ENCODE measurements at places on chromosomes 3 and 15.
A peak's percentile ranks its signal among the peaks of the same experiment; 100 is the strongest.

GRCh38 chr3:38843898-38844297 is 27.9 kb upstream of the SCN10A start:
- DNase-seq, result no peak

- no peak for DNase-seq
These were observed 33.0 kb downstream of the FILIP1L start for GRCh38 chr3:100081311-100081710.

DNA sequence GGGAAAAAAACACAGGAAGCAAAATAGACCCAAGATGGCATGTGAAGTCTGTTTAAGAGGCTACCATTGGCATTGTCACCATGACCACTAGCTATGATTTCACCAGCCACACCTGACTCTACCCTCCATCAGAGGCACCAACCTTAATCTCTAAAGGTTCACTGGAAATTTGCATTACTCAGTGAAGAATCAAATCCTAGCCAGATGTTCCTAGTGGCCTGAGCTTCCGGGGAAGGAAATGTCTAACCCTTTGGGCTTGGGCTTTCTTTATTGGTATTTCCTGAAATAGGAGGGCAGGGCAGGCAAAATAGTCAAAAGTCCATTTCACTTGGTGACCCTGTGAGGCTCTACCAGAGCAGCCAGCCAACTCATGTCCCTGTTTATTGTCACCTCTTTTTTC is 110.9 kb upstream of the PHLDB2 start:
- no peak for DNase-seq

DNA sequence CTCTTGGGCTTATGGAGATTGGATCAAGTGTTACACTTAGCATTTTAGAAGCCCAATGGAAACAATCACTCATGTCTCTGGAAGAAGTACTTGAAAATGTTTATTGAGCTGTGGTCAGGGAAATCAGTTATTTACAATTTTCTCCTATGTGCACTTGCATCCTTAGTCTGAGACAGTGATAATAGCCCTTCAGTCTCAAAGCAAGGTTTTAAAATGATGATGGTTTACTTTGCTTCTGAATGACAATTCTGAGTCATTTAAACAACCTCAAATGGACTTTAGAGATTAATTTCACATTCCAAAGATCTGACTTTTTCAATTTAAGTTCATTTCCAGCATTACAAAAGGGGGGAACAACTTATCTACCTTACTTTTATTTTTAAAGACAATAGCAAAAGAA is 20.1 kb downstream of the TIPARP start:
- no peak for DNase-seq

DNA sequence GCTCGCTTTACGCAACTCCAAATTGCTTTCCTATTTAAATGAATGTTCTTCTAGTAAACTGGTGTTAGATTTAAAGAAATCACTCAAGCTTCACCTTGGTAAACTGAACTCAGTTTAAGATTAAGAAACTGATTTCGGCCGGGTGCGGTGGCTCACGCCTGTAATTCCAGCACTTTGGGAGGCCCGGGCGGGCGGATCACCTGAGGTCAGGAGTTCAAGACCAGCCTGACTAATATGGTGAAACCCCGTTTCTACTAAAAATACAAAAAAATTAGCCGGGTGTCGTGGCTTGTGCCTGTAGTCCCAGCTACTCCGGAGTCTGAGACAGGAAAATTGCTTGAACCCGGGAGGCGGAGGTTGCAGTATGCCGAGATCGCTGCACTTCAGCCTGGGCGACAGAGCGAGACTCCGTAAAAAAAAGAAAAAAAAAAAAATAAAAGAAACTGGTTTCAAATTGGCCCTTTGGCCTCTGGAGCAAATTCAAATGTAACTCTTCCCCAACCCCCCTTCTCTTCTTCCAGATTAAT is 1.7 kb downstream of the SKIL start:
- no peak for DNase-seq

- no peak for DNase-seq
These were observed 20.8 kb upstream of the CCR9 start for GRCh38 chr3:45865563-45865962.

DNA sequence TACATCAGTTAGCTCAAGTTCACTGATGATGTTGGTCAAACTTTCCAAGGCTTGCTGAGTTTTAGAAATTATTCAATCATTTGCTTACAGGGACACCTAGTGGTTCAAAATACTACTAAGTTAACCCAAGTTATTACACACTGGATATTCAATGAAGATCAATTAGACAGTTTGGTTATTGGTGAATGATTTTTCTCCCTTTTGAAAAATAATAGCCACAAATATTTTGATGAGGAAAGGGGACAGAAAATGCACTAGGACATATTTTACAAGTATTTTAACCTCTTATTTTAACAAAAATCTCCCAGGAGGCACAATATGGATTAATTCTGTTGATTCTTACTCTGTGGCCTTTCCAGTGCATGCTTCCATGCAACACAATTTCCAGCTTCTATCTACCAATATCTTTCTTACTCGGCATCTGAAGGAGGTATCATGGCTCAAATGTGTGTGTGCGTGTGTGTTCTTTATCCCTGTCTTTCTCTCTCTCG is 20.1 kb upstream of the GOLGA6L2 start:
- peak; percentile 14 for DNase-seq

DNA sequence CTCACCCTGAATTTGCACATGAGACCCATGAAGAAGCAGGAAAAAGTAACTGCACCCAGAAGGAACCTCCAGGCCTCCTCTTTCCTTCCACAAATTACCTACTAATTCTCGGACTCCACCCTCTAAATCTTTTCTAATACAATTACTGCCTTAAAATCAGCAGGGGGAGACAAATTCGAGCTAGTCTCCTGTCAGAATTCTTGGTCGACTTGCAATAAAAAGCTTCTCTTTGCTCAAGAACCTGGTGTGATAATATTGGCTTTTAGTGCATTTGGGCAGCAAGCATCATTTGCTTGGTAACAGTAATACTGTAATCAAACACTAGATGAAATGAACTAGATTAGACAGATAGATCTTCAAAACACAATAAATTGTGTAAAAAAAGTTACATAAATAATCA is 281.9 kb downstream of the RAP2B start:
- no peak for DNase-seq

DNA sequence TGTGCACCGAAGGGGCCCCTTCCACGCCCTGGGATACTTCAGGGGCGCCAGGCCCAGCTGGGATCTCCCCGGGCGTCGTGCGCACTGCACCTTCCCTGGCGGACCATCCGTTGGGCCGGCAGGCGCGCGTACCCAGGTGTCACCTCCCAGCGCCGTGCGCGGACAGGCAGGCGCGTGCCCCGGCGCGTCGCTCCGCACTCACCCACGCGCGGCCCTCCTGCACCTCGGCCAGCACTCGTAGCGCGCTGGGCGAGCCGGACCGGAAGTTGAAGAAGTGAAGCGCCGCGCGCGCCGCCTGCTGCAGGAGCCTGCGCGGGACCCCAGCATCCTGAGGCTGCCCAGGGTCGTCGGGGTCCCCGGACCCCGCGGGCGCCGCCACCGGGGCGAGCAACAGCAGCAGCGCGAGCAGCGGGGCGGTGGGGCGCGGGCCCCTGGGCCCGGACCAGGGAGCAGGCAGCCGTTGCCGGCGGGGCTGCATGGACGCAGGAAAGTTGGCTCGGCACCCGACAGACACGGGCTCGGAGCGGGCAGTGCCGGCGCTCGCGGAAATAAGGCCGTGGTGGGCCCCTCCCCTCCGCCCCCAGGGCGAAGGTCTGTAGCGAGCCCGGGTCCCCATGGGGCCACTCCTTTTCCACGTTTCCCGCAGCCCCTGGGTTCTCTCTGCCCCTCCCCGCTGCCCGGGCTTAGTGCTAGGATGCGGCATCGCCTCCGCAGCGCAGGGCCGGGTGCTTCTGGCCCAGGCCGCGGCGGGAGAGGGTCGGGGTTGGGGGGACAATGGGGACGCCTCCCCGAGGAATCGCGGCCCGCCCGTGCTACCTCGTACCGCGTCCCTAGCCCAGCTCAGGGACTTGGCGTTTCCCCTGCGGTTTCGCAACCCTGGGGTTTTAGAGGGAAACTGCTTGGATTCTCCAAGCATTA is at the start of gene RARRES1:
TSS of gene RARRES1 (minus strand) at position 520 of the 918 bp plus-strand sequence. CDS start at position 478, 42 bp downstream.
- DNase-seq, result peak; percentile 1

GRCh38 chr3:28777806-28778475 is 429.3 kb upstream of the AZI2 start:
- no peak for DNase-seq

DNA sequence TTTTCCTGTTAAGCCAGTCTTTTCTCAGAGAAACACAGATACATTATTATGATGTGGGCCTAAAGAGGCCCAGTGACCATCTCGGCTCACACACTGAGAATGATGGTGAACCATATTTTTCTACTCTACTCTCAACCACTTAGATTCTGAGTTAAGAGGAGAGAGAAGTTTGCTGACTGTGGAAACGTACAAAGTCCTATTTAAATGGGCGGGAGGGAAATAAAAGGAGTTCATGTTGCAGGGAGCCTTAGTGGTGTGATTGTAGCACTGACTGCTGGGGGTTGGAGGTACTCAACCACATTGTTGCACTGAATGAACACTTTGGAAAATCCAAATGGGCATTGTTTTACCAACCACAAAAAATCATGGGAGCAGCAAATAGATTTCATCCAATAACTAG is 51.0 kb downstream of the ATP8B4 start:
- DNase-seq, result no peak

DNA sequence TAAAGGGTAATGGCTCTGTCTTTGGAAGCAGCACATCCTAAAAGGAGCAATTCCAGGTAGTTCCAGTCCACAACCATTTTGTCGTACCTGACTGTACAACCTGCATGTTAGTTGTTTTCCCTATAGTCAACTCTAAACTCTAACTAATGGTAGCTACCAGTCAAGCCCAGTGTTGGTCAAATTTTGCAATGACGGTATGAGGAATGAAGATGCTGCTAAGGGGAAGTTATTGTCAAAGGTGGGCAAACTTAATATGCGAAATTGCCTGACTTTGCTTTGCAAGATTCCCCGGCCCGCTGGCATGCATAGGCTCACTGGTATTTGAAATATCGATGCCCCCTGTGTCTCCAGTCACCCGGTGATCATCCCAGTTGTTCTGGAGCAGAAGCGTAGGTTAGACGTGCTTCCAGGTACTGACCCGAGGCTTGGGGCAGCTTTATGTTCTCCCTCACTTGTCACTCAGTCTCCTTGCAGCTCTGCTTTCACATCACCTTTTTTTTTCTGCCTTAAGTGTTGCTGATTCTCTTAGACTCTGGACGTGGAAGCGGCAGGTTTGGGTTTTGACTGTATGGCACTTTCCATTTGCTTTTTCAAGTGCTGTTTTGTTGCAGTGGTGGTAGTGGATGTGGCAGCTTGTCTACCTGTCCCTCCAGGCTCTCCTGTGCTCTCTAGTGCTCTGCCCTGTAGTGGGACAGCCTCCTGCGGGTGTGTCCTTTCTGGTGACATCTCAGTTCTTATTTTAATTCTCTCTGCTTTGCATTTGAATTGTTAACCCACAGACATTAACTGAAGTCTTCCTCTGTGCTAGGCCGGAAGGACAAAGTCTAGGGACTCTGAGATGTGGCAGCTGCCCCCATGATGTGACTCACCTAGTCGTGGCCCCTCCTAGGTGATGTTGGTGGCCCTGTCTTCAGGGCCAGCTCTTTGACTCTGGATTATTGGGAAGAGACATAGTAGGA is 95.8 kb upstream of the UMPS start:
- DNase-seq, result no peak

- no peak for DNase-seq
These were observed 227.5 kb upstream of the EPHA3 start for GRCh38 chr3:88879905-88880304.

DNA sequence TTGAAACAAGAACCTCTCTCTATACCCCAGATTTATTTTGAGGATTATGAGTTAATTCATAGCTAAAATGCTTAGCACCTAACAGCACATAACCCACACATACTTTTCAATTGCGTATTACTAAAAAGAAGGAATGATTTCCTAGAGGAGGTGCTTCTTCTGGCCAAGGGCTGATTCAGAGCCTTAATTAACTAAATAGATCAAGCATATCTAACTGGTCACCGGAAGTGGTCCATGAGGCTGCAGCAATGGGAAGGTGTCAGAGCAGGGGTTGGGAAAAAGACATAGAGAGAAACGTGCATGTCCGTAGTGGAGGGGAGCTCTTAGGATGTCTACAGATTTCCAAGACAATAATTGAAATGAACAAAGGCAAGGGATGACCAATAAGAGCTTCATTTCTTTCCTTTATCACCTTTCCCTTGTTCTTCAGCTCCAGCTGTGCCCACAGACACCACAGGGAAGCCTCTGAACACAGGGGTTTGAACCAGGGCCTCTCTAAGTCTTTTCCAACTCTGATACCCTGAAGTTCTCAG is 467 bp downstream of the HGD start:
- no peak for DNase-seq

- no peak for DNase-seq
These were observed 145.7 kb downstream of the PLCL2 start for GRCh38 chr3:17030438-17030837.

All from NCI-H748 treated with DMSO at 0.1 percent for 48 hours (cell line).